Transverse colon (tissue), 4 donors: ENCODE measurements at places on chromosomes 11 and 22. TPM values are rescaled to one million over a fixed set of nuclear protein-coding genes. Genes with fewer than 3 reads are reported as not detected.

DNA sequence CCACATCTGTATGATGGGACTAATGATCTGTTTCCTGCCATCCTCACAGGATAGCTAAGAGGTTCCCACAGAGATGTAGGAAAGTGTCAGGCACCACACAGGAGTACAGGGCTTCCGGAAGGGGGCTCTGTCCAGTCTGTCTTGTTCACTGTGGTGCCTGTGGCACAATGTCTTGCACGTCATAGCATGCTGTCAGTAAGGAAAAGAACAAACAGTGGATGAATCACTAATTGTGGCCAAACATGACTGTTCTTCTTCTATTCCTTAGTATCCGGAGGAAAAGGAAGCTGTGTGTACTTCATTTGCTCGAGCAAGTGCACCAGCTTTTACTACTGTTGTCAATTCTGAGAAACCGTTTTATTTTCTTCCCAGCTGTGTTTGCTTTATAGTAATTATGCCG lies 73.4 kb upstream of the YWHAH start:
- peak; percentile 19 for DNase-seq

- DNase-seq: no peak
These were observed 118.9 kb upstream of the PARVA start for GRCh38 chr11:12258451-12258850.

- DNase-seq: no peak
These were observed 40.7 kb downstream of the CD6 start for GRCh38 chr11:61011950-61012736.

- peak; percentile 64 for DNase-seq
These were observed 682 bp downstream of the PGAP2 start for GRCh38 chr11:3808861-3809623.

Gene TENM4
- total RNA-seq: 0.37 TPM
